MG63 (cell line): ENCODE measurements at places on chromosomes 6 and 20.
A peak's percentile ranks its signal among the peaks of the same experiment; 100 is the strongest.

GRCh38 chr6:48889429-48889828 lies 573.6 kb downstream of the MMUT start:
- no peak for DNase-seq

DNA sequence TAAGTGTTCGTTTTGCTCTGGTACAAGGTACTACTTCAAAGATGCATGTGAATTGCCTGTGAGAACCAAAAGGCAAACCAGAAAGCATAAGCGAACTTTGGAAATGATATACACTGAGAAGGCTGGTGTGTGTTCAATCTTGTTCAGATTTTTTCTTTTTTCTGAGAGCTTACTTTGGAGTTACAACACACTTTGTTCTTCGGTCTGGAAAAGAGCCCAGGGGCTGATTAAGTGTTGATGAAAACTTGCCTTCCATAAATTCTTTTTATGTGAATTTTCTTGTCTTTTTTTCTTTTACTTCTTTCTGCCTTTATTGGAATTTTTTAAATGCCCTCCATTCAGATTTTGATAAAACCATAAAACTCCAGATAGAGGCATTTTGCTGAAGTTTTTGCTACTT lies 395.1 kb upstream of the SASH1 start:
- no peak for DNase-seq

DNA sequence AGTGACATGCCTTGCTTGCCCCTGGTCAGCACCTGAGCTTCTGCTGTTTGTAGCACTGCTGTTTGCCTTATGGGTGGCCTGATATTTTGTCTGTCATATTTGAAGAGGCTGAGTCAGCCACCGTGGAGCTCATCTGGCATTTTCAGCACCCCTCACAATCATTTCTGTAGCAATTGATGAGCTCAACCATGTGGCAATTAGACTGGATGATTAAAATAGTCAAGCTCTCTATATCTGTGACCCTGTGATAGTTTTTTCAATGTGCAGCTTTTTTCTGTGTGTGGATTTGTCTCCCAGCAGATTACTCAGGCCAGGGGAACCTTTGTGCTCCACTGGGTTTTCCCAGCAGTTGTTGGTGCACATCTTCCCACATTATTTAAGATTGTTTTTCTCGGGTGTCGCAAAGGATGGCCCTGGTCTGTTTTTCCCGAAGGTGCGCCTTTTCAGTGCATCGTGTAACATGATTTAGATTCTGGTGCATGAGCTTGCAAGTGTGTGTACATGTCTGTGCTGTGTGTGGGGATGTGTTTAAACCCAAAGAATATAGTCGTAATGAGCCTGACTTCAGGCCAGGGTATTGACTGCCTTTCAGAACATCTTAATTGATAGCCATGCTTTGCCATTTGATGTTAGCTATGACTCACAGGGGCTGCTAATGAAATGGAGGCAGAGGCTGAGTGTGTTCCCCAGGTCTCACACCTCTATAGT lies 31.6 kb upstream of the GLP1R start:
- no peak for DNase-seq

DNA sequence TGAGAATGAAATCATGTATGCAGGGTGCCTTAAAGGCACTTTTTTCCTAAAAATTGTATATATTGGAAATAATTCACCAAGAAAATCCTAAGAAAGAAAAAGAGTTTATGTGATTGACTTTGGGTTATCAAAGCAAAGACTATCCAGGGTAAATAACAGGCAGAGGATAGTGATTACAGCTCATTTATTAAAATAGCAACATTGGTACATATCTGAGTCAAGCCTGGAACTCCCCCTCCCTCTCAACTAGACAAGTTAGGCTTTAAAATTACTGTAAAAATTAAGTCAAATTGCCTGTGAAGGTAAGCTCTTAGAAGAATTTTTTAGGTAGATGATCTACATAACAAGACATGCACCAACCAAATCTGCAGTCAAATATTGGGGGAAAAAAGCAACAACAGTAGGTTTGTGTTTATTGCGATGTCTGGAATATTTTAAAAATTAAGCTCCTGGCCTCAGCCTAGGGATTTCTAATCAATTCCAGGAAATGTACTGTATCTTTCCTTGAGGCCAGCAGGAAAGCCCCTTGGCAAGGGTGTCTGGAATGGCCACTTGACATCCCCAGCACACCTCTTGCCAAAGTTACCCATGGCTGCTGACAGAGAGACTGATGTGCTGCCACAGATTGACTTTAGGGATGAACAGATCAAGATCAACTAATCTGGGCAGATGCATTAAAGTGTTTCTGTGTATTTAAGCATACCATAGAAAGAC lies 31.2 kb upstream of the HBS1L start:
- no peak for DNase-seq

- DNase-seq, result no peak
Measured at GRCh38 chr20:10219993-10220750, 1.5 kb downstream of the SNAP25 start.

DNA sequence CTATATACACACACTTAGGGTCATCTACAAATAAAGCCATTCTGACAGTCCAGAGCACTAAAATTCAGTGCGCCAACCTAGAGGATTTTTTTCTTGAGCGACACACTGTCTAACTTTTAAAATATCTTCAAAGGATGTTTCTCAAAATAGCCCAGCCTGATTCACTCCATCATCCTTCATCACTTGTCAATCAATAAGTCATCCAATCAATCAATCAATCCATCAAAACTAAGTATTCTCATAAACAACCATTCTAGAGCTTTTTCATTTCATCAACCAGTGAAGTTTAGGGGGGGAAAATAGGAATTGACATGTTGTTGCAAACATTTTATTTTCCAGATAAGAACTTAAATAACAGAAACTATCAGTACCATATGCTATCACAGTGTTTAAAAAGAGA lies 183.2 kb downstream of the HDGFL1 start:
- DNase-seq, result no peak

- DNase-seq, result no peak
Measured at GRCh38 chr6:35417979-35418661, 34.0 kb upstream of the FANCE start.

DNA sequence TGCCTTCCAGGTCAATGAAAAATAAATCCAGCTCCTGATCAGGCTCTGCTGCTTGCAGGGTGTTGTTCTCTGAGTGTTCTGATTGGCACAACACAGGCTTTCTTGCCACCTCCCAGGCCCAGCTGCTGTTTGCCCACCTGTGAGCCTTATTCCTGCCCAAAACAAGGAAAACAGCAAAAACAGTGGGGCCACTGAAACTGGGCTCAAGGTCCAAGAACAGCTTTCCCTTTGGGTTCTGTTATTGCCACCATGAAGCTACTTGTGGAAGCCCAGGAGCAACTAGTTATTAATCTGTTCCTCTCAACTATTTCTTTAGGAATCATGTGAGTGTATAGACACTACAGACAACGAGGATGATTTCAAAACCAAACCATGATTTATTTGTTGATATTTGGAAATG lies 159.1 kb downstream of the PLCB1 start:
- DNase-seq, result no peak

GRCh38 chr6:166608774-166609173 lies 18.3 kb downstream of the RPS6KA2 start:
- peak; percentile 90 for DNase-seq

GRCh38 chr6:37308069-37308815 lies 45.5 kb upstream of the RNF8 start:
- DNase-seq, result no peak

- DNase-seq, result no peak
Measured at GRCh38 chr20:12023194-12023795, 105.6 kb downstream of the BTBD3 start.

DNA sequence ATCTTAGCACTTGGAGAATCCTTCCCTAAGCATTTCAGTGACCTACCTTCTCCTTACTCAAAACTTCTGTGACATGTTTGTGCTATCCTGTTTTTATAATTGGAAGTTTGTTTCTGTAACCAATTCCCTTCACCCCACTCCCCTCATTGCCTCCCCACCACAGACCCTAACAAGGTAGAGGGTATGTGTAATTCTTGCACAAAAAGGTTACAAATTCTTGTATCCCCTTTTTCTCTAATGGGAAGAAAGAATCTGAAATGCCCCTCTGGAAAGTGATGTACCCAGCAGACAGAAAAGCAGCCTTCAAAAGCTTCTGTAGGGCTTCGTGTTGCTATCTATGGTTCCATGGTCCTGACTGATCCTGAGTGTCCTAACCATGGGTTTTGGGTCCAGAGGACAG lies 111.7 kb upstream of the TMEM170B start:
- no peak for DNase-seq

- no peak for DNase-seq
Measured at GRCh38 chr6:28810659-28811053, 113.1 kb downstream of the TRIM27 start.

GRCh38 chr6:150016324-150017185 lies 8.8 kb downstream of the RAET1L start:
- peak; percentile 76 for DNase-seq

DNA sequence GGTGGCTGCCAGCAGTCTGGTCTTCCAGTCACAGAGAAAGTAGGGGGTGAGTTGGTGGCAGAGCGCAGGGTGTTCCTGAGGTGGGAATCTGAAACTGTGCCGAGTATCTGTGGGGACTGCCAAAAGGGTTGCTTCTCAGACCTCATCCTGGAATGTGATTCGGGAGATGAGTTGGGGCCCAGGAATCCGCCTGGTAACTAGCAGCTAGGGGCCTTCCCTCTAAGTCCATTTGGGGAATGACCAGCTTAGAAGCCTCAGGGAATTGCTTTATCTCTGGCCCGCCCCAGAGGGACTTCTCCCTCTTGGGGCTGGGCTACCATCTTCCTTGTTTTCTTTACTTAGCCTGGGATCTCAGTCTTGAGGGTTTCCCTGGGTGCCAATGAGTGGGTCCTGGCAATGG lies 49.6 kb downstream of the MOCS1 start:
- no peak for DNase-seq

GRCh38 chr6:41345901-41346300 lies 10.5 kb downstream of the NCR2 start:
- DNase-seq, result no peak

DNA sequence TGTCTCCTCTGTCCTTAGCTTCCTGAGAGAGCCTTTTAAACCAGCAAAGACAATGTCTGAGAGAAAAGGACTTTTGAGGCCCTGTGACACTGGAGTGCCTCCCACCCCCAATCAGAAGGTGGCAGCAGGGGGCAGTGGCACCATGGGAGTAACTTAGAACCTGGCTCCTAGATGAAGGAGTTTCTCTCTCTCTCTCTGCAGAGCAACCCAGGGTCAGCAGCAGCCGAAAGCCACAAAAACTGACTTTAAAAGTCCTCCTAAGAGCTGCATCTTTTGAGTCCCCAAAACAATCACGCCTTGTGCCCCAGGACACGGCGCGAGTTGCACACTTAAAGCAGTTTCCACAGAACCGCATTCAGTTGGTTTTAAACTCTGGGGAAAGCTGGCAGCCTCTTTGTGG lies 5.3 kb upstream of the TCP11 start:
- DNase-seq, result peak; percentile 85

DNA sequence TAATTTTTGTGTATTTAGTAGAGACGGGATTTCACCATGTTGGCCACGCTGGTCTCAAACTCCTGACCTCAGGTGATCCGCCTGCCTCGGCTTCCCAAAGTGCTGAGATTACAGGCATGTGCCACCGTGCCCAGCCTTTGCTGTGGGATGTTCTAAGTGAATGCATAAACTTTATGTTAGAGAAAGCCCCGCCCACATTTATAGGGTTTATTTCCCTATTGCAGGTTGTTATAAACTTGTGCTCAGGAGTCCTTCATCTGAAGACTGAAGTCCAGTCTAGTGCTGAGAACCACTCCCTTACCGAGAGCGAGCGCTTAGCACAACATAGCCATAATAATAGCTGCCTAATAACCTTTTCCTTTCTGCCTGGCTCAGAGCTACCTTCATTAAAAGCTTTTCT lies 75.4 kb upstream of the ZNF217 start:
- DNase-seq, result no peak

DNA sequence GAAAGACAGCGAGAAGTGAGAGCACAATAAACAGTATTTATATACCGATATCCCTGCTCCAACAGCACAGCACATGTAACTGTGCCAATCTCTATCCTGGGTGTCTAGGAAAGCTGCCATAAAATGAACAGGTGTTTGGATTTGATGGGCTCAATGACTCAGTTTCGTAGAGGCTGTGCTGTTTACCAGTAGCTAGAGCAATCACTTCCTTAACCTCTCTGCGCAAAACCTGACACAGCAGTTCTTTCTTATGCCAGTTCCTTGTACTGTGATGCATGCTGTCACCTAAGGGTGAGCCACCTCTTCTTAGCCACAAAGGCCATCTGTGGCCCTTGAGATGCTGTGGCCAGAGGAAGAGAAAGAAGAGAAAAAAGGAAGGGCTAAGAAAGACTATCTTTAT lies 59.3 kb downstream of the SHPRH start:
- DNase-seq, result no peak

DNA sequence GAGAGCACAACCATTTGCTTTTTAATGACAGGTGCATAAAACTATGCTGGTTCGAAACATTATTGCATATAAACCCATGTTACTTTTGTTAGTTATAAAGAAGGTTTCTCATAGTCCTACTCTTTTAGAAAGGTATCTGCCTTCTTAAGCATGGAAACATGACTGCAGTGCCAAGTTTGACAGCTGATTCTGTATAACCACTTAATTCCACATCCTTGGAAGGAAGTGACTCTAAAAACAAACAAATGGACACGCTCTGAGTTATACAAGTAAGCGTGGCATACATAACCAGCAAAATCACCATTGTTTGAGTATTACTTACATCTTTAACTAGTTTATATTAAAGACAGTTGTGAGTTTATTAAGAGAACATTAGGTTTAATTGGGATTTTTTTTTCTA lies 125.0 kb upstream of the HDGFL1 start:
- no peak for DNase-seq

- DNase-seq, result peak; percentile 10
Measured at GRCh38 chr6:117414770-117415169, 11.0 kb downstream of the ROS1 start.

- no peak for DNase-seq
Measured at GRCh38 chr6:33790379-33790778, 1.4 kb upstream of the LEMD2 start.
